Central memory CD8-positive, alpha-beta T cell (primary cell): ENCODE measurements at places on chromosomes 16 and 17.

DNA sequence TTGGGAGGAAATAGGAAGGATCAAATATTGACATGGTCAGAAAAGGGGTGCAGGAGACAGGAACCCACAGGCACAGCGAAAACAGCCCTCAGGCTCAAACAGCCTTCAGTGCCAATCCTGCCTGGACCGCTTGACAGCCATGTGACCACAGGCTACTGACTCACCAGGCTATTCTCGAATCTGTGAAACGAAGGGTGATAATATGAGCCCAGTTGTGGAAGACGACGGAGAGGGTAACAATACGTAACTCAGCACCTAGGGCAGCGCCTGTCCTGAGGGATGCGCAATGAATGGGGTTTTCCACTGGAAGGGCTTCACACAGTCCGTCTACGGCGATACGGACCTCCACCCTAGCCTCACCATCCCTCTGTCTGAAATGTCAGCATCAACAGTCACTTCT is 117.3 kb upstream of the RCVRN start:
- no peak for DNase-seq
- peak overlapping the region; percentile 36 for H3K27ac ChIP-seq
- no peaks in the 10 kb centered on the region for H3K27me3 ChIP-seq
- no peak overlapping the region for H3K4me3 ChIP-seq
- peaks cover 10% of the 10 kb centered on the region for H3K4me1 ChIP-seq

GRCh38 chr16:5033256-5034166 is at the start of gene NAGPA:
Gene NAGPA (minus strand): TSS chr16:5033935. CDS start chr16:5033914, 21 bp downstream.
- peak within 1 kb of the TSS; percentile 94 for H3K27ac ChIP-seq
- H3K4me3 ChIP-seq, result peak within 1 kb of the TSS; percentile 86
- no peaks in the 10 kb centered on the region for H3K27me3 ChIP-seq
- peaks cover 26% of the 10 kb centered on the region for H3K4me1 ChIP-seq

- H3K4me3 ChIP-seq, result no peak overlapping the region
- no peaks in the 10 kb centered on the region for H3K27me3 ChIP-seq
- no peak overlapping the region for H3K27ac ChIP-seq
- H3K36me3 ChIP-seq, result no peaks in the 10 kb centered on the region
These were observed 3.9 kb downstream of the ITGA3 start for GRCh38 chr17:50059759-50060273.

DNA sequence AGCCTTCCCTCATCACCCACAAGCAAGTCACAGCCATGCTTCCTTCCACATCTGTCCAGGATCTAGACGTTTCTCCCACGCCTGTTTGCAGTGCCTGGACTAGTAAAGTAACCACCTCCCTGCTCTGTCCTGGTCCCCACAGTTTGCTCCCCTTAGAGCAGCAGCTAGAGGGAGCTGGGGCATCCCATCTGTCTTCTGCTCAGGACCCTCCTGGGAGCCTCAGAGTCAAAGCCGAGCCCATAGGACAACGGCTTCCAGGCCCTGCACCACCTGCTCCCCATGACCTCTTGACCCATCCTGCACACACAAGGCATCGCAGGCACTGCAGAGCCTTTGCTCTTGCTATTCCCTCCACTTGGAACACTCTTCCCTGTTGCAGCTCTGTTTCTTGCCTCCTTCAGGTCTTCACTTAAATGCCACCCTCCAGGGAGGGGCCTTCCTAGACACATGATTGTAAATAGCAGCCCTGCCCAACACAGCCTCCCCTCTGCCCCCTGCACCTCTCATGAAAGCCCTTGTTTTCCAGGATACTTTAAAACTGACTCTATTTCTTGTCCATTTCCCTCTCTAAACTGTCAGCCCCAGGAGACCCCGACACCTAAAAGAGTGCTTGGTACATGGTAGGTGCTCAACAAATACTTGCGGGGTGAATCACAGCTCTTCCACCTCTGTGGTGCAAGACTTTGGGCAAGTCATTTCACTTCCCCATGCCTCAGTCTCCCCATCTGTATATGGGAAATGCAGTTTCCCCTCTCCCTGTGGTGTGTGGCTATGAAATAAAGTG is 3.1 kb downstream of the NATD1 start:
- no peak overlapping the region for H3K4me3 ChIP-seq
- DNase-seq, result no peak
- H3K27me3 ChIP-seq, result no peaks in the 10 kb centered on the region
- peaks cover 8% of the 10 kb centered on the region for H3K36me3 ChIP-seq

DNA sequence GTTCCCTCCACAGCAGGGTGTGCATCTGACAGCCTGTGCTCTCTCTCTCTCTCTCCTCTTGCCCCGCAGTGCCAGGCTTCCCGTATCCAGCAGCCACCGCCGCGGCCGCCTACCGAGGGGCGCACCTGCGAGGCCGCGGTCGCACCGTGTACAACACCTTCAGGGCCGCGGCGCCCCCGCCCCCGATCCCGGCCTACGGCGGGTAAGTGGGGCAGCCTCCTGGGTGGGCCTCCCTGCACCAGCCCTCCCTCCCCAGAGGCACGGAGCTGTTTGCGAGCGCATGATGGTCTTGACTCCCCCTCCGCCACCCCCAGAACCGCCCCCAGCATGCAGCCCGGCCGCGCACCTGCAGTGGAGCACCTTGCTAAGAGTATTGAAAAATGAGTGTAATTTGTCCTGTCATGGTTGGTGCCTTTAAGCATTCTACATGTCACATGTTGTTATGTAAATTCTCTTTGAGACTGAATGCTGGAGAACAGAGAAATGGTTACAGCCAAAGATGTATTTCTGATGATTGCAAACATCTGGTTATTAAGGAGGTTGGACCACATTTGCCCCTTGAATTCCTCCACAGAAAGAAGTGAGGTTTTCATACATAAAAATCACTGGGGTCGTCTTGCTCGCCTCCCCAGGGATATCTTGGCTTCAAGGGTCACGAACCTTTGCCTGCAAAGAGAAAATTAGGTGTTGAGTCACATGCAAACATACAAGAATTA is 321.3 kb downstream of the RBFOX1 start:
- H3K27me3 ChIP-seq, result no peaks in the 10 kb centered on the region
- no peak overlapping the region for H3K4me3 ChIP-seq
- no peak for DNase-seq
- H3K4me1 ChIP-seq, result no peaks in the 10 kb centered on the region

GRCh38 chr16:24943471-24943870 is 71.7 kb downstream of the ARHGAP17 start:
- no peak for DNase-seq
- H3K27me3 ChIP-seq, result no peaks in the 10 kb centered on the region
- H3K4me1 ChIP-seq, result no peaks in the 10 kb centered on the region
- H3K4me3 ChIP-seq, result no peak overlapping the region
- H3K36me3 ChIP-seq, result peaks cover 34% of the 10 kb centered on the region

DNA sequence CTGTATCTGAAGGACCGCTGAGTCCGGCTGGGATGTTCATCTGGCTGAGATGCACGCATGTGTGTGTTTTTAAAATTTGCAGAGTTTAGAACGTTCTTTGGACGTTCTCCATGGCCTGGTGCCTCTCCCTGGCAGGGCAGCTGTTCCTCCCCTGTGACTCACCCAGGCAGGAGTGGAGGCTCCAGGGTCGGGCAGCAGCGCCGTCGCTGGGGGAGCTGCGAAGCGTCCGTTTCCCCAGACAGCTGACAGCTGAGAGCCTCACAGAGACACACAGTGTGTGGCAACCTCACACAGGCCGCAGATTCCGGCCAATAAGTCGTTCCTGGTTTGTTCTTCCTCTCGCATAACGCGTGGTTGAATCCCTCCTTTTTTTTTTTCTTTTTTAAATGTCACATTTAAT is 80.6 kb downstream of the OR1D5 start:
- H3K27me3 ChIP-seq, result no peaks in the 10 kb centered on the region
- H3K27ac ChIP-seq, result no peak overlapping the region
- DNase-seq, result no peak
- H3K4me3 ChIP-seq, result no peak overlapping the region
